Placental pericyte (primary cell): ENCODE measurements at places on chromosomes 5 and 9. TPM values are rescaled to one million over a fixed set of nuclear protein-coding genes. Genes with fewer than 3 reads are reported as not detected.

Gene SLC44A1
- total RNA-seq: 14.0 and 50.1 TPM in 2 replicates

Gene PCDHGA11
- 12.7 and 19.2 TPM in 2 replicates for total RNA-seq

Gene SOX30
- under 0.01 TPM in 1 of 2 replicates, not detected in the other for total RNA-seq

Gene TXNDC8
- not detected in 2 replicates for total RNA-seq
